ENCODE measurements at places on chromosomes 5 and 9.

GRCh38 chr5:77874691-77875090 is 98.6 kb upstream of the TBCA start:
- no peak overlapping the region for H3K4me3 ChIP-seq
- H3K27ac ChIP-seq: no peak overlapping the region
- peaks cover 2% of the 10 kb centered on the region for H3K4me1 ChIP-seq

GRCh38 chr5:67969631-67970030 is 245.9 kb upstream of the PIK3R1 start:
- DNase-seq: no peak
- no peaks in the 10 kb centered on the region for H3K36me3 ChIP-seq
- H3K27ac ChIP-seq: no peak overlapping the region
- H3K4me3 ChIP-seq: no peak overlapping the region

DNA sequence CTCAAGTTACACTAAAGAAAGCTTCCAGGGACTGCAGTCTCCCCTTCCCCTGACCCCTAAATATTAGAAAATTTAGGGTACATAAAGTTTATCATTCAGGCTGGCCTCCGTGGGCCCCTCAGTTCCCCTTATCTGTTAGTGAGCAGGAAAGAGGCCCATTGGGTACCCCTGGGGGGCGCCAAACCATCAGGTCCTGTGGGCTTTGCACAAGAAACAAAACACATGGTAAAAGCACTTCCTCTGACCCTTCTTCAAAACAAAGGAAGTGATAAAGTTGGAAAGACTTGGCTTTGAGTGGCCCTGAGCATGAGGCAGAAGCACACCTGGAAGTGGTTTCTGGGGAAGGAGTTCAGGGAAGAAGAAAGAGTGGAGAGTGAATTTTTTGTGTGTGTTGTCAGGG is 213.0 kb downstream of the SMARCA2 start:
- H3K4me1 ChIP-seq: no peaks in the 10 kb centered on the region
- no peaks in the 10 kb centered on the region for H3K36me3 ChIP-seq
- peak; percentile 59 for DNase-seq
- H3K27me3 ChIP-seq: no peaks in the 10 kb centered on the region
- H3K27ac ChIP-seq: no peak overlapping the region
- H3K4me3 ChIP-seq: no peak overlapping the region

- peak overlapping the region; percentile 73 for H3K27ac ChIP-seq
- no peaks in the 10 kb centered on the region for H3K27me3 ChIP-seq
- no peak for DNase-seq
- no peak overlapping the region for H3K4me3 ChIP-seq
- no peaks in the 10 kb centered on the region for H3K36me3 ChIP-seq
These were observed 288.1 kb upstream of the EFNA5 start for GRCh38 chr5:107958861-107959260.

- no peak overlapping the region for H3K27ac ChIP-seq
- peaks cover 18% of the 10 kb centered on the region for H3K4me1 ChIP-seq
- H3K27me3 ChIP-seq: no peaks in the 10 kb centered on the region
- DNase-seq: no peak
These were observed 53.9 kb downstream of the BARX1 start for GRCh38 chr9:93900971-93901861.

GRCh38 chr5:59709846-59710245 is 183.7 kb downstream of the PDE4D start:
- H3K27ac ChIP-seq: no peak overlapping the region
- no peak overlapping the region for H3K4me3 ChIP-seq
- H3K36me3 ChIP-seq: no peaks in the 10 kb centered on the region
- H3K27me3 ChIP-seq: no peaks in the 10 kb centered on the region
- DNase-seq: no peak

DNA sequence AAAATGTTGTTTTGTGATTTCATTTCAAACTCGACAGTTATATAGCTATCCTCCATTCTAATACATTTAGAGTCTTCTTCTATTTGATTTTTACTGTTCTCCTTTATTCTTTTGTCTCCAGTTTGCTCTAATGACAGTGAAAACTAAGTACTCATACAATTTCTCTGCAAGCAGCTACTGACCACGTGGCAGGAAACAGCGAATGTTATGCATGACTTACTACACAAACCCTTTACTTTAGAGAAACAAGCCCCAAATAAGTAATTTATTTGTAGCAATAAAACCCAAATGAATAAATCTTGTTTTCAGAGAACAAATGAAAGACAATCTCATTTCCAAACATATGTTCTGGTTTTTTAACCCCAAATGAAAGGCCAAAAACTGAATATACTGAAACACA is 41.9 kb downstream of the CDH6 start:
- H3K4me3 ChIP-seq: no peak overlapping the region
- no peaks in the 10 kb centered on the region for H3K36me3 ChIP-seq
- no peak overlapping the region for H3K27ac ChIP-seq
- DNase-seq: no peak
- no peaks in the 10 kb centered on the region for H3K4me1 ChIP-seq

GRCh38 chr5:122101636-122102285 is 23.7 kb upstream of the LOX start:
- H3K36me3 ChIP-seq: no peaks in the 10 kb centered on the region
- no peak overlapping the region for H3K4me3 ChIP-seq
- H3K27ac ChIP-seq: no peak overlapping the region
- DNase-seq: no peak
